Tongue (tissue), 3 donors: ENCODE measurements at places on chromosomes 7 and 10. TPM values are rescaled to one million over a fixed set of nuclear protein-coding genes. Genes with fewer than 3 reads are reported as not detected.

LIPN gene
- not detected for total RNA-seq

COL13A1 gene
- 4.6 TPM for total RNA-seq

- no peak for DNase-seq
Measured at GRCh38 chr10:1961989-1962388, 224.7 kb upstream of the ADARB2 start.

DNA sequence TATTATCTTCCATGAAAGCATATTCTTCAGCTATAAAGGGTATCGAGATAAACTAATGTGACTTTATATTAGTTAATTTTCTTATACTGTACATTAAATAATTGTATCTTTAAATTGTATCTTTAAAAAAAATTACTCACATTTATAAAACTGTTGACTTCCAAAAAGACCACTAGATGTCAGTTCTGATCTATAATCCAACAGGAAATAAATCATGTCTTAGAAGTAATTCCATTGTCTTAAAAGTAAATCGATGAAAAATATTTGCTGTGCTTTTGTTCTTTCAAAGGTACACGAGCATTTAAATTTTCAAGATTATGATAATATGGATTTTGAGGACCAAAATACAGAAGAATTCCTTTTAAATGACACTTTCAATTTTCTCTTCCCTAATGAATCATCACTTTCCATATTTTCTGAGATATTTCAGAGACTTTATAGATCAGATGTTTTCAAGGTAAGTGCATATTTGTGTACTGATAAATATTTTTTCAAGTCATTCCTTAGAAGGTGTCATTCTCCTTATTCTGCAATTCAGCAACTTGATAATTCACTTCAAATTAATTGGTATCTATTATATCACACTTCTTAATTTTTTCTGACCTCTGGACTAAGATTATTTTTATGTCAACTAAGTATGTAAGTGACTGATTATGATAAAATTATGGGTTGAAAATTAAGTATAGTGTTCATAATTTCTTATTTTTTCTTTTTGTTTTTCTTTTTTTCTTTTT, 138.5 kb downstream of the CPED1 start:
- peak; percentile 37 for DNase-seq

- DNase-seq: peak; percentile 51
Measured at GRCh38 chr7:157276731-157277562, 59.9 kb upstream of the DNAJB6 start.

DNA sequence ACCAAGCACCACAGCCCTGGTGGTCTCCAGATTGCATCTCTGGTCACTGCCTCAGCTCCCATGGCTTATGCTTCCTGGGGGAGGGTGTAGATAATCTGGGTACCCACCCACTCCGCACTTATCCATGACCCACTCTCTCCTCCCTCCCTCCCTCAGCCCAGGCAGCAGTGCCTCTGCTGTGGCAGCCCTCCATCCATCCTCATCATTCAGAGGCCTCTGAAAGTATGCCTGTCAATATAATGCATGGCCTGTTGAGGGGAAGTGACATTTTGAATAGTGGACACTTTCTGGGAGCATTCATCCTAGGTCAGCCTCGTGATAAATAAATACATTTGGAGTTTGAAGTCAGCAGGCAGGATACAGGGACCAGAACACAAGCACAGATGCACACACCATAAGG, 23.2 kb downstream of the ZNF503 start:
- DNase-seq: no peak

ZDHHC16 gene
- total RNA-seq: 35.9 TPM

- no peak for DNase-seq
Measured at GRCh38 chr7:15755061-15755460, 68.6 kb upstream of the MEOX2 start.
